T-helper 17 cell (primary cell): ENCODE measurements at places on chromosomes 3 and 15. TPM values are rescaled to one million over a fixed set of nuclear protein-coding genes. Genes with fewer than 3 reads are reported as not detected.

Gene DNAH12
- 0.07 TPM for total RNA-seq

Gene KLHL40
- not detected for total RNA-seq

DNA sequence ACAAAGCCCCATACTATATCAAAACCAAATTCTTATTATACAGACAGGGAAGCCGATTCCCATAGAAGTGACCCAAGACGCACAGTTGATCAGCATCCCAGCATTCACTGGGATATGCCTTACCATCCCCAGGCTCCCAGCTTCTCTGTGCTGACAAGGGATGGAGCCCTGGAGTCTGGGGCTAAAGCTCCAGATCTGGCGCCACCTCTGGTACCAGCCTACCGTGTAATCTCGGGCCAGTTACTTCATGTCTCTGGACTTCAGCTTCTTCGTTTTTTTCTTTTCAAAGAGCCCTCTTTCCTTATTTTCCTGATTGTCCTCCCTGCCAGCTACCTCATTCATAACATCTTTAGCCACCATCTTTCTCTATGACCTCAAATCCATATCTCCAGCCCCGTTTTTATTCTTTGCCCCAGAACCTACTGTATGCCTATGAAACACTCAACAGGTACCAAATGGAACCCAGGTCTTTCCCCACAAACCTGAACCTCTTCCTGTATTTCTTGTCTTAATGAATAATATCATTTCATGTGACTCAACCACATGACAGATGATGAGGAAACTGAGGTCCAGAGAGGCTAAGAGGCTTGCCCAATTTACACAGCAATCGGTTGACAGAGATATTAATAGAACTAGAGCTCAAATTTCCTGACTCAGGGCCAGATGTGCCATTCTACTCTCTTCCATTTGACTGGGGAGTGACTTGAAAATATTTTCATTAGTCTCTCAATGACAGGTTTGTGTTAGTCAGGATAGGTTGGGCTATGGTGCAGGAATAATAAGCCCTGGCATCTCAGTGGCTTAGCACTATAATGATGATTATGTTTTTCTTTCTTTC, 85.4 kb upstream of the TLE3 start:
- DNase-seq: no peak

DNA sequence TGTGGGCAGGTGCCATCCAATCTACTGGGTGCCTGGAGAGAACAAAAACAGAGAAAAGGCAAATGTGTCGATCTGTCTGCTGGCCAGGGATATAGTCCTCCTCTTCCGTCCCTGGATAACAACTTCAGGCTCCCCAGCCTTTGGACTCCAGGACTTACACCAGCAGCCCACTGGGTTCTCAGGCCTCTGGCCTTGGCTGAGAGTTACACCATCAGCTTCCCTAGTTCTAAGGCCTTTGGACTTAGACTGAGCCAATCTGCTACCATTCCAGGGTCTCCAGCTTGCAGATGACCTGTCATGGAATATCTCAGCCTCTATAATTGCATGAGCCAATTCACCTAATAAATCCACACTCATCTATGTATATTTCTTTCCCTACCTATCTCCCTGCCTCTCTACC, 460.9 kb upstream of the ADAMTS9 start:
- DNase-seq: no peak

Gene IL17RD
- total RNA-seq: not detected
